ENCODE measurements at places on chromosomes 11 and 22.
A peak's percentile ranks its signal among the peaks of the same experiment; 100 is the strongest.

GRCh38 chr22:47199261-47199978 is 437.0 kb downstream of the TBC1D22A start:
- no peak for DNase-seq

GRCh38 chr11:108929241-108929640 is 264.4 kb downstream of the DDX10 start:
- DNase-seq: peak; percentile 83

DNA sequence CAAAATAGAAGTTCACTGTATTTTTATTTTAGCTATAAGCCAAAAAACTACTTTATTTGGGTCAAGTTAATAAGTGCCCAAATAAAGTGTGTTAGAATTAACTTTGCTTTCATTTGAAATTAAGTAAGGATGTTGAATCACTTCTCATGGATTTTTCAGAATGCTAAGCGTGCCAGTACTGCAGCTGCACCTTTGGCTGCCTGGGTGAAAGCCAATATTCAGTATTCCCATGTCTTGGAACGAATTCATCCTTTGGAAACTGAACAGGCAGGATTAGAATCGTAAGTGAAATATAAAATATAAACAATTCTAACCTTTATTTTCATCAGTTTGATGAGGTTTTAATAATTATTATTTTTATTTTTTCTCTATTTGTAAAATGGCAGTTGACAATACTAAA is 113.6 kb downstream of the DYNC2H1 start:
- DNase-seq: no peak

GRCh38 chr22:22935056-22935545 is 47.5 kb downstream of the IGLL5 start:
- DNase-seq: no peak

DNA sequence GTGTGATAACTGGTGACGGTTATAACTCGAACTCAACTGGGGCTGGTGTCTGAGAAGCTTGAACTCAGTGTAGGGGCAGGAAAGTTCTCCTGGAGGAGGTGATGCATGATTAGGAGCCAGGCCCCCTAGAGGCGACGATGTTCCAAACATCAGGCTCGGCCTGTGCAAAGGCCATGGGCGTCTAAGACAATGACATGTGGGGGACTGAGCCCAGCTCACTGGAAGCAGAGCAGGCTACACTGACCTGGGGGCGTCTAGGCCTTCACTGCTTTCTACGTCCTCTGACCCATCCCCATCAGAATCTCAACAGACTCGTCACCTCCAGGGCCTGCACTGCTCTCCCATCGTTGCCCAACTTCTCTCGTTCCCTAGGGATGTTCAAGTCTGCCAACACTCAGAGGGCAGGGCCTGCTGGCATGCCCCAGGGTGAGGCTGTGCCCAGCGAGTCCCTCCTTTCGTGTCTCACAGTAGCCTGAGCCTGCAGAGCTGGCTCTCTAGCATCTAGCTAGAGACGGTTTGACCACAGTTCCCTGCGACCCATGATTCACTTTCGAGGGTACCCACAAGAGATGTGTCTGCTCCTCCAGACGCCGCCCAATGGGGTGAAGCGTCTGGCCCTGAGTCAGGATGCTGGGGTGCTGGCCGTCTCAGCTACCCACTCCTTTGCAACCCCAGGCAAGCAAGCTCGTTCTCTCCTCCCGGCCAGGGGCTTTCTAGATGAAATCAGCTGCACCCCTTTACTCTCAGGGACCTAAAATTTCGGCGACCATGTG is 1.1 kb upstream of the ATG16L2 start:
- peak; percentile 81 for DNase-seq

- peak; percentile 30 for DNase-seq
Measured at GRCh38 chr11:35412285-35412684, 7.1 kb downstream of the SLC1A2 start.

- DNase-seq: no peak
Measured at GRCh38 chr11:108825381-108825780, 160.5 kb downstream of the DDX10 start.

DNA sequence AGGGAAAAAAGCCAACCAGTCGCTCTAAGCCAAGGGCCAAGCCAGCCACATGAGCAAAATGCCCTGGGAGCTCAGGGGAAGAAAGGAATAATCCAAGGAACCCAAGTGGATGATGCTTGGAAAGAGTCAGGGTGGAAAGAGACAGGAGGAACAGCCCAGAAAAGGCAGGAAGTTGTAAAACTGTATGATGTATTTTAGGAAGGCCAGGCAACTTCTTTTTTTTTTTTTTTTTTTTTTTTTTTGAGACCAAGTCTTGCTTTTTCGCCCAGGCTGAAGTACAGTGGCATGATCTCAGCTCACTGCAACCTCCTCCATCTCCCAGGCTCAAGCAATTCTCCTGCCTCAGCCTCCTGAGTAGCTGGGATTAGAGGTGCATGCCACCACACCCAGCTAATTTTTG is 1.6 kb downstream of the LGALS12 start:
- no peak for DNase-seq

DNA sequence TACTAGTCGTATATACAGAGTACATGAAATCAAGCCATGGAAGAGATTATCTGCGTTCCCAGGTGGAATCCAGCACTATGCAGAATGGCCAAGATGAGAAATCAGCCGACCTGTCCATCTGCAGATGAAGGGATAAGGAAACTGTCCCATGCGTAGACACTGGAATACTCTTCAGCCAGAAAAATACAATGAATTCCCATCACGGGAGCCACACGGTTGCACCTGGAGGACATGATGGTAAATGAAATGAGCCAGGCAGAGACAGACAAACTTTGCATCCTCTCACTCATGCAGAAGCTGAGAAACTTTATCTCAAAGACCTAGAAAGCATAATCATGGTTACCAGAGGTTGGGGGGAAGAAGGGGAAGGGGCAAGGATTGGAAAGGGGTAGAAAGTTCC is 111.9 kb upstream of the TOP3B start:
- no peak for DNase-seq

DNA sequence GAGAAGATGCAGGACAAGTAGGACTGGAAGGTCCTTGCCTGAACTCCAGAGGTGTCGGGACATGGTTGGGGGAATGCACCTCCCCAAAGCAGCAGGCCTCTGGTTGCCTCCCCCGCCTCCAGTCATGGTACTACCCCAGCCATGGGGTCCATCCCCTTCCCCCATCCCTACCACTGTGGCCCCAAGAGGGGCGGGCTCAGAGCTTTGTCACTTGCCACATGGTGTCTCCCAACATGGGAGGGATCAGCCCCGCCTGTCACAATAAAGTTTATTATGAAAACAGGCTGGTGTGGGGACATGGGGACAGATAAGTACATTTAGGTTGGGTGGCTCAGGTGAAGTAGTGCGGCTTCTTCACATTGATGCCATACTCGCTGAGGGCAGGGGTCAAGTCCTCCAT is 1.4 kb downstream of the TAF10 start:
- DNase-seq: no peak

DNA sequence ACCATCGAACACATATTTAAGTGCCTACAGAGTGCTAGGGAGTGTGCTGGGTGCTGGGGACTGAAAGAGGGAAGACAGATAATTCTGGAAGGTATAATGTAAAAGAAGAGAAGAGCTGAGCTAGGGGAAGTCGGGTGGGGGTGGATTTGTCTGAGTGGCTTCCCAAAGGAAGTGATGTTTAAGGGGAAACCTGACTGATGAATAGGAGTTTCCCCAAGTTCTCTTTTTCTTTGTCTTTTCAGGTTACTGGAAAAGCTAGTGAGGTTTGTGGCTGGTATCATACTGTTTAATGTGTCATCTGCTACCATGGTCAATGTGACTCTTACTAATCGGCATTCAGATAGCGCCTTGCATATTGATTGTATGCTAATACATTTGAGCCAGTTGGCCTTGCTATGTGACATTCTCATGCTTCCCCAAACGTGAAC is 151.6 kb upstream of the MTMR2 start:
- peak; percentile 28 for DNase-seq

GRCh38 chr11:86243396-86243795 is 1.2 kb upstream of the EED start:
- no peak for DNase-seq

- DNase-seq: no peak
Measured at GRCh38 chr11:119523539-119524157, 100.7 kb upstream of the THY1 start.

- no peak for DNase-seq
Measured at GRCh38 chr11:61353131-61354067, 8.3 kb downstream of the CYB561A3 start.

DNA sequence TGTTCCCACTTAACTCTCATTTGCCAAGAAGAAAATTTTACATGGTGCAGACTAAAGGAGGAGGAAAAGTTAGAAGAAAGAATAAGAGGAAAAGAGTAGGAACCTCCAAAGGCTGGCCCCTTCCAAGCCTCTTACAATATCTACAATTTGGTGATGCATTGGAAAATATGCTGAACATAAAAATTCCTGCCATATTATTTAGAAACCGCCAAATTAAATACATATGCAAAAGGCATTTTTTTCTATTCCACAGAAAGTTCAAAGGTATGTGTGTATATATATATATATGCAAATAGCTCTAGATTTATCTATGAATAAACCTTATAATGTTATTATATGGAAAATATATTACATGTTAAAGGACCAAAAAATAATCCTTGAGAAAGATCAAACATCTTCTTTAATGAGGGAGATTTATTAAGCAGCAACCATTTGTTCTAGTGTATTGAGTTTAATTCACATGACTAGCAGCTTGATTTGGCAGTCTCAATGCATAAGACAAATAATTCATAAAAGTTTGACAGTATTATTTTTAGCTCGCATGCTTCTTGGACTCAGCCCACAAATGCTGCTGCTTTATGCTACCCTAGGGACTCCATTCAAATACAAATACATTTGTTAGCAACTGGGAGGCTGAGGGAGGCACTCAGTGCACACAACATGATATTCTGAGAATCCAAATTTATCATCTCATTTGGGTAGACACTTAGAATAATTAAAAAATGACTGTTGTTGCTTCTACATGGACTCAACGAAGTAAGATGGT is 184.9 kb downstream of the SBF2 start:
- no peak for DNase-seq

DNA sequence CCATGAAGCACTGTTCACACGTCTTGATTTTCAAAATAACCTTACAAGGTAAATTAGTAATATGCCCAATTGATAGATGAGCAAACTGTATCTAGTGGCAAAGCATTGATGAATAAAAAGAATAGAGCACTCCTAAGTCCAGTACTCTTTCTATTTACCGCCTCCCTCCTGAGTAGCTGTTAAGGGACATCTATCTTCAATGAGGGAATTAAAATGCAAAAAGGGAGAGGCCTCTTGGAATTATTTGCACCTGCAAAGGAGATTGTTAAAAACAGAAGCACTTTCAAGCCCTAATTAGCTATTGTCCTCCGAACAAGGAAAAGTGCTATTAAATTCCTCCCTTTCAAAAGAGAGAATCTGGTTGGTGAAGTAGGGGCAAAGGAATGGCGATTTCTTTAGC is 6.8 kb upstream of the GALNT18 start:
- DNase-seq: no peak

DNA sequence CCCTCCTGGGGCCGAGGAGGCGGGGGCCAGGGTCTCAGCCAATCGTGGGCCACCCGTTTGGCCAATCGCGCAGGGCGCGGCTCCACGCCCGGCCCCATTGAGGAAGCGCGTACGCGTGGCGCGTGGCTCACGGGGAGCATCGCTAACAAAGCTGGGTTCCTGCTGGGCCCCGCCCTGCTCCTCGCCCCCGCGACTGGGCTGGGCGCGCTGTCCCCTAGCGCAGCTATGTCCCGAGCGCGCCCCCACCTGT is 614 bp upstream of the ASCL2 start:
- no peak for DNase-seq

DNA sequence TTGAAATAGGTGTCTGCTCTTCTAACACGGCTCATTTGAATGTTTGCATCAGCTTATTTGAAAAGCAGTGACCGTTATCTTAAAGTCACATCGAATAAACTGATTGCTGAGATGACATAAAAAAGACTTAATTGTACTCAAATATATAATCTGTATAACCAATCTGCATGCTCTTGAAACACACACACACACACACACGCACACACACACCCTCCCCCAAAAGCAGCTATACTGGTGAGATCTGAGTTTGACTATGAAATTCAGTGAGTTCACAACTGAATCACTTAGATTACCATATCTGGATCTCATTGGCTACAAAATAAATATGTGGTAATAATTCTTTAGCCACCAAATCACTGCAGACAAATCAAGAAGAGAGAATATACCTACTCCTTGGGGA is 3.8 kb upstream of the IFTAP start:
- no peak for DNase-seq

GRCh38 chr22:48057116-48057835 is 1294.8 kb downstream of the TBC1D22A start:
- no peak for DNase-seq

DNA sequence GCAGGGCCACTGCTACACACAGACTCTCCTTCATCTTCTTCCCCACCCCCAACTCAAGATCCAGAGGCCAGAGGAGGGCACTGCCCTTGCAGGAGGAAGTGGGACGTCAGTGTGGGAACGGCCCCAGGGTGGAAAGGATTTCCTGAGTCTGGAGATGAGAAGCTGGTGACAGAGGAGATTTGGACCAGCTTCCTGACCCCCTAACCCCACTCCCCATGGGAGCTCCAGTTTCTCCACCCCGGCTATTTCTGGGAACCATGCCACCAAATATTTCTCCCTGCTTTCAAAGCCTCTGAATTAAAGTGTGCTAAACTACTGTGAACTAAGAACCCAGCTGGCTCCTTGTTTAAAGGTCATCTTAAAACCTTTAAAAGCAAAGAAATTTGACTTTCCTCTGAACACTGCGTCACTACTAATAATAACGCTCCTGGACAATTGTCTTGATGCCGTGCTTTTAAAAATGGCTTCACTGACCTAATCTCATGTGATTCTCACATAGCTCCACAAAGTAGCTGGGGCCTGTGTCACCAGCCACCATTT is 46.6 kb downstream of the CWC15 start:
- peak; percentile 76 for DNase-seq

DNA sequence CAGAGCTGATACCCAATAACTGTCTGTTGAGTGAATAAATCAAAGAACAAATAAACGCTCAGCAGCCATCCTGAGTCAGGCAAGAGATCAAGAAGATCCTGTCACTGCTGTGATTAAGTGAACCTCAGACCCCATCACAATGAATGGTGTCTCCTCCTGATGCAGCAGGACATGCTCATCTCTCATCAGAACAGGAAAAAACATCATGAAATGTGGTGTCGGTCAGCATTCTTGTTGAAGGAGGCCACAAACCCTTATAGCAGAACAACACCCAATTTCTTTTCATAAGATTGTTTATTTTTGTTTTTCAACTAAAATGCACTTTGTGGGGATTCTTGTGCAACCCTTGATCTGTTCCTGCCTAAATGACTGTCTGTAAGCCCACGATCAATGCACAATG is 60.3 kb downstream of the SYTL2 start:
- no peak for DNase-seq

DNA sequence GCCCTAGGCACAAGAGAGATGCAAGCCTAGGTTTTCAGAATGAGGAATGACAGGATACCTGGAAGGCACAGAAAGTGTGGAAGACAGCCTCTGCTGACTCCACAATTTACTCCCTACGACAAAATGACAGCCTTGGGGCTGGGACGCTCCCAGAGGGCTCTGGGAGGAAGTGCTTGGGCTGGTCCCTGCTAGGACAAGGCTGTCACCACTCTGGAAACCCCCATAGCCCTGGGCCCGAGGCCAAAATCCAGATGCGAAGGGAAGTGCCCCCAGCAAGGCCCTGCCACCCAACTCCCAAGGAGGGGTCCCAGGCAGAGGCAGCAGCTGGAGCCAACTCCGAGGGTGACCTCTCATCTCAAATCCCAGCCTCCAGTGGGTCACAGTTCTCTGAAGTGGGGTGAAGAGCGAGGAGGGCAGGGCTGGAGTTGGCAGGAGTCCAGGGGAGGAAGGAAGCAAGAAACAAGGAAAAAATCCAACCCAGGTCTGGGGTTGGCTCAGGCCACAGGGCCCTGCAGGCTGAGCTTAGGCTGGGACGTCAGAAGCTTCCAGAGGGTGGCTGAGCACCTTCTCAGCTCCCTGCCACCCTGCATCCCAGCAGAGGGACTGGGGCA is 6.3 kb upstream of the CDC42EP2 start:
- DNase-seq: no peak
